ENCODE measurements at places on chromosomes 12 and 14.

DNA sequence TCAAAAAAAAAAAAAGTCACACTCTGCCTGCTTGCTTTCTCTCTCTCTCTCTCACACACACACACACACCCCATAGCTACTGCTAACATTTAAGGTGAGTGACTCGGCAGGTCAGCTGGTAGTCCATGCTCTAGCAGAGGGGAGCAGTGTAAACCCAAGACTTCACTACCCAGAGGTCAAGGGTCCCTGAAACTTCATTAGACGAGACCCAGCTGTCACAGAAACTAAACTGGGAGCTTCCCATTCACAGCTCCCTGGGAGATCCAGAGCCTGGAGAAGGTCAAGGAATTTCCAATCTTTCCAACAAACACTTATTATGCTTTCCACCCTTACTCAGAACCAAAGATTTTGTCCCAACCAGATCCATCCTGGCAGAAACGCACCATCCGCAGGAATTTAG lies 33.2 kb downstream of the CKAP4 start:
- no peak for DNase-seq

- peak; percentile 75 for DNase-seq
Observed at GRCh38 chr12:52372216-52373154, 5.2 kb upstream of the KRT85 start.

DNA sequence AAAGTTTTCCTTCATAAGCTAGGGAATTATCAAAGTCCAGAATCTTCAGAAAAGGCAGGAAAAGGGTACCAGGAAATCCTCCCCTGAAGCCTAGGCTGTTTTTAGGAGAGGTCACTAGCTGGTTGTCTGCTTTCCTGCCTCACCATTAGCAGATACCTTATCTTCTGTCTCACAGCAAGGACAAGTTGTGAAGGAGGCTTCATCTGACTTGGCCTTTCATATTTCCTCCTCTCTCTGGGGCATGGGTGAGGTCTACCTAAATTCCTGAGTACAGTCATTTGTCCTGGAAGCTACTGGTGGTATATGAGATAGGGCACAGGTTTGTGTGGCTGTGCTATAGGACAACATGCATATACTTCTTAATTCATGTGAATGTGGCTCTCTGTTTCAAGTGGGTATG lies 2.3 kb downstream of the FOXJ2 start:
- peak; percentile 58 for DNase-seq

DNA sequence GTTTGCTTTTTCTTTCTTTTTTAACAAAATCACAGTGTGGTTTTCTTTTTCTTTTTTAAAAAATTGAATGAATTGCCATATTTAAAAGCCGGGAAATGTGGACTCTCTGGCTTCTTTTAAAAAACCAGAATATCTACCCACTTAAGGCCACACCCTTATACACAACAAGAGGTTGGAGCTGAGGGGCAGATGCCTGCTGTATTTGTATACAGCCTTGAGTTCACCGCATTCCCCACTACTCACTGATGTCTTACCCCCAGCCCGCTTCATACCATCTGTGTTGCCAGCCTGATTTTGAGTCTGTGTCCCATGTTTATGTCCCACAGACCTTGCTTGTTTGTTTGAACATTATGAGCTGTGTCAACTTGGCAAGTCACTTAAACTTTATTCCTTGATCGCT lies 14.3 kb downstream of the JDP2 start:
- no peak for DNase-seq

DNA sequence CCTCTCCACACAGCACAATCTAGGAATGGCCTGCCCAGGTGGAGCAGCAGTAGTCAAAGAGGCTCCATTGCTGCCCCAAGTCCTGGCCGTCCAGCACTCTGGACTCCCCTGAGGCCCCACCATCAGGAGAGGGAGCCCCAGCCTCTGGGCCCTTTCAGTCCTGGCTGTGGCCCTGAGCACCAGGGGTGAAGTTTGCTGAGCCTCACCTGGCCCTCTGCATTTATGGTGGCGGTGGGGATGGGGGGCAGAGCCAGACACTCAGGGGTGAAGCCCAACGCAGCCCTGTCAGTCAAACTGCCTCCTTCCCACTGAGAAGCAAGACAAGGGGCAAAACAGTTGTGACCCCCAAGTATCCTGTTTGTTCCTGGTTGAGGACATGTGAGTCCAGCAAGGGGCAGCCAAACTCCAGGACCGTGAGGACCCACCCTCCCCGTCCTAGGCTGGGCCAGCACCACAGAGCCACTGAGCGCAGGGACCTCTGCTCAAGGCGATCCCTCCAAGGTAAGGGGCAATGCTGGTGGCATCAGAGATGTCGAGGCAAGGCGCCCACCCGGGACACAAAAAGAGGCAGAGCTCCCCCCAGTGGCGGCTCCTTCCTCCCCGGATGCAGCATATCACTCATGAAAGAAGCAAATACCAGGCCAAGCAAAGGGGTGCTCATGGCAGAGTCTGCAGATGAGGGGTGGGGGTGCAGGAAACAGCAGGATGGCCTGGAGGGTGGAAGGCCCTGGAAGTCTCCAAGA lies 4.8 kb upstream of the AMN start:
- DNase-seq: peak; percentile 48

DNA sequence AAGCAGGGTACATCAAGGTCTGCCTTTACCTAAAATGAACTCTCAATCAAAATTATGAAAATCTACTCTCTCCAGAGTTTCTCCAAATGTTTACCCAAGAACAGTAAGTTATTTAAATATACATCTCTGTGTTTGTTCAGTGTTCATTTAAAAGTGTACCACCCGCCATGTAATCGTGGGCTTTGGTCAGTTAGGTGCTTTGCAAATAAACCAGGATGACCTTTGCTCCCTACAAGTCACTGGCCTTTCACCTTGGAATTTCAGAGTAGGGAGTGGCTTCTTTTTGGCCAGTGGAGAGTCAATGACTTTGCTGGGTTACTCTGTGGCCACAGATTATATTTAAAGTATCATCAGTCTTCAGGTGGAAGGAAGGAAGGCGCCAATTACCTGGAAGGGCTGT lies 74.6 kb upstream of the PTPRB start:
- DNase-seq: no peak

DNA sequence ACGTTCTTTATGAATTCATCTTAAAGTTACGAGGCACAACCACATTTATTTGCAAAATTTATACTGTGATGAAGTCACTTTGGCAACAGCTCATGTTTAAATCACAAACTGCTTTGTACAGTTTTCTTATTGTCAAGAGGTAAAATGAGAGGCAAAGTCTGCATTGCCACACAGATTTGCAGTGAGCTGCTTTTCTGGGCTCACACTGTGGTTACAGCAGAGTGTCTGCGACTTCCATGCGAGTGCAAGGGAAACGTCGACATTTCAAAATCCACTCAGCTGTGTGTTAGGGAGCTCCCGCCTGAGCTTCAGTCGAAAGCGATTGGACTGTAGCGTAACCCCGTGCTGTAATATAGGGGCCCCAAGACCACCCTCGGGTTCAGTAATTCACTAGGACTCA lies 13.0 kb downstream of the MTA1 start:
- DNase-seq: no peak

- DNase-seq: no peak
Observed at GRCh38 chr12:124463341-124463921, 104.0 kb downstream of the NCOR2 start.

DNA sequence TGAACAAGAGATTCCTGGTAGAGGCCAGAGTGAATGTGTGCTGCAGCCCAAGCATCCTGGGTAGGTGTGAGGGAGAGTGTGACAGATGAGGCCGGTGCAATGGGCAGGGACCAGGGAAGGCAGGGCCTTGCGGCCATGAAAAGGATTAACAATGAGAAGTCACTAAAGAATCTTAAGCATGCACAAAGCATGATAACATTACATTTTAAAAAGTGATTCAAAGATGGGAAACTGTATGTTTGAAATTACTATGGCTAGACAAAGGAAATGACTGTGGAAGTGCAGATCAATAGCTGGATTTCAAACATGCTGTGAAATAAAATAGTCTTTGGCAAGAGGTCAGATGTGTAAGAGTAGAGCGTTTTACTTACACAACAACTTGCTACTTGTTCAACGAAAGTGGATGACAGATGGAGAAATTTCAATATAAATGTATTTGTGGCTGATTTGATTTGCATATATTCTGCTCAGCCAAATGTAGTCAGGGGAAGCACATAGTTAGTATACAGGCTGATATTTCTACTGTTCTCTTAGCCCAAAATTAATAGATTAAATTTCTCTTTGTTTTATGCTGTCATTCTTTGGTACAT lies 175.5 kb downstream of the CCDC59 start:
- DNase-seq: no peak
